Activated T-helper 1 cell treated with anti-CD3 and anti-CD28 coated beads, Interleukin-2, amount 50 U/mL, for 16 hours (primary cell): ENCODE measurements at places on chromosomes 2 and 18.

DNA sequence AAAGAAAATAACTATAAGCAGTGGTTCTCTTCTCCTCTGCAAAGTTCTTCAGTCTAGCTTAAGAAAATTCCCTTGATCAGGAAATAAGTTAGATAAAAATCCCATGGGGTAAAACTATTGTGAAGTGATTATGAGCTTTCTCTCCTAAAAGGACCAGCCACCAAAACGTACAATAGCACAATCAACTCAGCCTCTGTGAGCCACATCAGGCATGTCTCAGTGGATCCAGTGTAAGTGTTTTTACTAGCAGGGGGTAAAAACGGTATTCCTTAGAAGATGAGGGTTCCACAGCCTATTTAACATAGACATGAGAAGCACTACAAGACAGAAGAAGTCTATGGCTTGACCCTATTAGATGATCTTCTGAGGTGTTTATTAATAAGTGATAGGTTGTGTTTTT is 503.2 kb downstream of the PIK3C3 start:
- DNase-seq = no peak

GRCh38 chr2:170928824-170929685 is at the start of gene GORASP2:
GORASP2 (plus strand) TSS chr2:170929253; CDS start chr2:170929341, 88 bp downstream.
- DNase-seq = peak; percentile 94

DNA sequence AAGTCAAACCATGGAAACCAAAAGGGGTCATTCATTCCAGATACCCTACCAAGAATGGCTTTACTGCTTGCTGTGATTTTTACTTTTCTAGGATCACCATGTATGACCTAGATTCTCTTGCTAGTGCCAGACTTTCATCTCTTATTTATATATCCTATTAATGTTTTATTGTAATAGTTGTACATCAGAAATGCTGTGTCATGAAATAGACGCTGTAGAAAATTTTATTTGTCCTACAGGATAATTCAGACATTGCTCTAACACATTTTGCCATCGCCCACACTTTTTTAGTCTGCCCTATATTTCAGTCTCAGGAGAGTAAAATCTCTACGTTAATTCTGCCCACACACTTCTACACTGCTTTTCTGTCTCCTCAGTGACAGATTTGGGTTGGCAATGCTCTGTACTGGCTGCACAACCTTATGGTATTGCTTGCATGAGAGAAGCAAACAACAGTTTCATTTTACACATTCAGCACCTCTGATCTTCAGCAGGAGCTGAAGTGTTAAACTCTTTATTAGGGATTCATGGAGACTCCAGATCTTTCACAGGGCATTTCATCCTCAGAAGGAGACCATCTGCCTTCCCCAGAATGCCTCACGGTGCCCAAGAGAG is 871.8 kb upstream of the CHAC2 start:
- no peak for DNase-seq

DNA sequence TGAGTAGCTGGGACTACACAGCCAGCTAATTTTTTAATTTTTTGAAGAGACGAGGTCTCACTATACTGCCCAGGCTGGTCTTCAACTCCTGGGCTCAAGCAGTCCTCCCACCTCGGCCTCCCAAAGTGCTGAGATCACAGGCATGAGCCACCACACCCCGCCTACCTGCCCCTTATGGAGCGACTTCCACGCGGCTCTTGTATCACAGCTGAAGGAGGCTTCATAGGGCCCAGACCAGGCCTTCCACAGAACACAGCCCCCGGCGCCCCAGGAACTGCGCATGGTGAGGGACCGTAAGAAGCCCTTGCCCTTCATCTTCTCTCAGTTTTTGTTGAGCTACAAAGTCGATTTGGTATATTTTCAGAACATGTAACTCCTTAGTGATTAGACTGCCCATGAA is 220.3 kb downstream of the KLHL29 start:
- DNase-seq = no peak

DNA sequence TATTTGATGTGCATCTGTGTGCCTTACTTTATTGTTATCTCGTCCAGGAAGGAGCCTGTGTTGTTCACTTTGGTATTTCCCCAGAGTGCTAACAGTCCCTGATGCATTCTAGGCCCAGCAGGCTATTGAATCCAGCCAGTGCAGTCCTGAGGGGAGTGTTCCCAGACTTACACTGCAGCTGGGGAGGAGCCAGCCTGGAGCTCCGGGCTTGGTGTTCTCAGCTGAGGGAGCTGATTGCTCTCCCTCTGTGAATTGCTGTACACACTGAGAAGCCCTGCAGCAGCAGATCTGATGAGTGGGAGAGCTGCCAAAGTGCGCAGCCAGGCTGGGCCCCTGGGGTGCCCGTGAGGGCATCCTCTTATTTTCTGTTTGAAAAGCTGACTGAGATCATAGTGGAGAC is 159.2 kb downstream of the GALNT3 start:
- no peak for DNase-seq

- DNase-seq = no peak
These were observed 91.8 kb upstream of the RFX8 start for GRCh38 chr2:101566632-101567228.

DNA sequence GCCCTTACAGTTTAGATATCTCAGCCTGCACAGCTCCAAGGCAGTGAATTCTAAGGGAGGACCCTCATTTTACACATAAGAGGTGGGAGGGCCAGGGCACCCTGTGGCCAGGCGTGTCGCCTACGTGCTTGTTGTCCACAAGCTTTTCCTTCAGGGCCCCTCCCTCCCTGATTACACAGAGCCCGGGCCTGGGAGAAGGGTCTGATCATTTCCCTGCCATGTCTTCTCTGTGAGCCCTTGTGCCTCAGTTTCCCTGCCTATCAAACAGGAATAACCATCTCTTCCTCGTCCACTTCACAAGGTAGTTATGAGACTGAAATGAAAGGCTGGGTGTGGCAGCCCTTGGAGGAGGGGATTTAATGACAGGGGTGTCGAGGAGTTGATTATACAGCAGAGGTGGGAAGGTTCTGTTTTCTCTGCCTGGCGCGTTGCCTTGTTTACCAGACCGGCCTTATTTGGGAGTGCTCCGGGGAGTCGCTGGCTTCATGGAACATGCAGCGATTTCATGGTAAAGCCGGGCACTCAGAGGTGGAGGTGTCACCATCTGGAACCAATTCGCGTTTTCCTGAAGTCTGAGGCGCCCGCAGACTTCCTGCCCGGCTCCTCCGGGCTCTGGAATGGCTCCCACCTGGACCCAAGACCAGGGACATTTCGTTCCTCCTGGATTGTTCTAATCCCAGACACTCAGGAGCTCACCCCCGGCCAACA is 208.9 kb downstream of the KLHL29 start:
- no peak for DNase-seq

GRCh38 chr18:36155851-36156757 is 26.4 kb downstream of the ELP2 start:
- DNase-seq = no peak

- DNase-seq = no peak
These were observed 63.2 kb upstream of the TFCP2L1 start for GRCh38 chr2:121348128-121348740.

DNA sequence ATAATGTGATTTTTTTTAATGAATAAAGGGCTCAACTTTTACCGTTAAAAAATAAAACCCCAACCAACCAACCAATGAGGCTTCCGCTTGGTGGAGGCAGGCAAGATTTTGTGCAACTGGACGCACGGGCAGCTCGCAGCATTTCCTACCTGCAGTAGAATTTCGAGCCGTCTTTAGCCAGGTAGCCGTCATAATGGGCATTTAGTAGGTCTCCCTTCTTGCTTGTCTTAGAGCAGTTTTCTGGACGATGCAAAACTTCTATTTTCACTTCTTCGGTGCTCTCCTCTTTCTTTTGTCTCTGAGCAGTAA is 316 bp downstream of the FKBP7 start:
- no peak for DNase-seq

DNA sequence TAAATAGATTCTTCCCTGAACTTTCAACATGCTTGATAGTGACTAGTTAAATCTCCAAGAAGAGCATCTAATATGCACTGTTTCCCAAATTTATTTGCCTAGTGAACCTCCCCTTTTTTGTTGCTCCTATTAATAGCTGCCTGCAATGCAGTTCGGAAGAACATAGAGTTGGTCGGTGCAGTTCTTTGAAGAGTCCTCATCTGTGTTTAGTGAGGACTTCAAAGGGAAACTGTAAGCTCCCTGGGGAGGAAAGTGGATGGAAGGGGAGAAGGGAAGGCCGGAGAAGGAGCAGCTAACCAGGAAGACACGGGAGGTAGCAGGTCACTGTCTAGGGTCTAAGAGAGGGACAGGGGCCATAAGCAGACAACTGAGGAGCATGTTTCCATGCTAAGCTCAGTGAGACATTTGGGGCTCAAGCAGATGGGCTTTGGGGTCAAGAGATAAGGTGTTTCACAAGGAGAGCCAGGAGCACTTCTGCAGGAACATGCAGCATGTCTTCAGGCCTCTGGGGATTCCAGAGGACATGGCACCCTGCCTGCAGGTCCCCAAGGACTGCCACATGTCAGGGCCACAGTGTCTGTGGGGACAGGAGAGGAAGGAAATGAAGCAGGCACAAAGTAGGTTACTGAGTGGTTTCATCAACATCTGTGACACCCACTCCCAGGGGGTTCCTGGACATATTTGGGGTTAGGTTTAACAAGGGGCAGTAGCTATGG is 48.7 kb upstream of the ANXA4 start:
- DNase-seq = no peak

DNA sequence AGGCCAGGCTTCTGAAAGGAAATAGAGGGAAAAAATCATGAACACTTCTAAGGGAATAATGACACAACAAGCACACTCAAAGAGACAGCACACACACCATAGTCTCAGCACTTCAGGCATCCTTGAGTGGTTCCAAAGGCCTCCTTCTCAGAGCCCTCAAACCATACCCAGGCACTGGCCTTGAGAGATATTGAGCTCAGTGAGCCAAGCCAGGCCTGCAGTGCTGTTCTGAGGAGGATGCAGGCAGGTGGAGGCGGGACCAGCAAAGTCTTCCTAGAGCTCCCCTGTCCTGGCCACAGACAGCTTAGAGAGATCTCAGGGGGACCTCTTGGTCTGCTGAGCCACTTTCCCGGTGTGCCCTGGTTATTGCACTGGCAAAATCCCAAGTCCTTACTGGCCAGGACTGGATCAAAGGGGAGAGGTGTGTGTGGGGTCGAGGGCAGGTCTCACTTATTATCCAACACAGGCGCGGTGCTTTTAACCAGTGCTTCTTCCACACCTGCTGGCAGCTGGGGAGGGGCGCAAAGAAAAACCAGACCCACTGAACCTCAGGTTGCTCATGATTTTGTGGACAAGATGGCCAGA is 86.8 kb upstream of the HAAO start:
- no peak for DNase-seq

- DNase-seq = no peak
These were observed 363.6 kb upstream of the CWC22 start for GRCh38 chr2:180370511-180371205.

- DNase-seq = no peak
These were observed 52.5 kb downstream of the SDC1 start for GRCh38 chr2:20172273-20173055.

GRCh38 chr2:54606393-54606958 is 117.0 kb upstream of the EML6 start:
- DNase-seq = no peak

DNA sequence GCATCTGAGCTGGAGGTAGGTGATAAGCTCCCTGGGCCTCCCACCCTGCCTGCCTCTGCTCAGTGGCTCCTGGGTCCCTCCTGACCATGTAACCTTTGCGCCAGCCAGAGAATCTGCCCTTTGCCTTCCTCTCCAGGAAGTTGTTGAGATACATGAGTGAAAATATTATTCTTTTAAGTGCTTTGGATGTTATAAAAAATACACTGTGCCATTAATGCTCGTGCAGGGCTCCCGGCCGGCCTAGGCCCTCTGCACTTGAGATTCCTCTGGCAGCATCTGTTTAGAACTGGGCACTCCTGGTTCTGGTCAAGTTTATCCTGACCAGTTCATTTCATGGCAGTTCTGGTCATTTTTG is 18.8 kb downstream of the AGAP1 start:
- DNase-seq = no peak
